Mesenteric fat pad (tissue), 1 donor: ENCODE measurements at places on chromosomes 4 and X. TPM values are rescaled to one million over a fixed set of nuclear protein-coding genes. Genes with fewer than 3 reads are reported as not detected.

DNA sequence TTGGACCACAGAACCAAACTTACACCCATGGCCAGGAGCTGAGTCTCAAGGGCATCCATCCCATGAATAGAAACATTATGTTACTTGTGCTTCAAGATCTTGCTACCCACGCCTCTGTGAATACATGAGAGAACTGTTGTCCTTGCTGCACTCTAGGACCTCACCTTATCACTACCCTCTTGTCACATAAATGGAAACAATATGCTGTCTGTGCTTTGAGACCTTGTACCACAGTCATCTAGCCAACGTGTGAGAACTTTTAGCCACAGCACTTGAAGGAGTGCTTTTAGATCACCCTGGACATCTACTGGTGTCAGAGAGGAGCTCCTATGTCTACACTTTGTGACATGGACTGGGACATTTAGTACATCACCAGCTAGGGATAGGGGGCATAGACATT is 30.7 kb upstream of the HUWE1 start:
- no peak for DNase-seq

TRIM60 gene
- total RNA-seq, result not detected

SMIM9 gene
- not detected for total RNA-seq

GRCh38 chr4:40710484-40711254 is 39.1 kb upstream of the NSUN7 start:
- no peak for DNase-seq

DNA sequence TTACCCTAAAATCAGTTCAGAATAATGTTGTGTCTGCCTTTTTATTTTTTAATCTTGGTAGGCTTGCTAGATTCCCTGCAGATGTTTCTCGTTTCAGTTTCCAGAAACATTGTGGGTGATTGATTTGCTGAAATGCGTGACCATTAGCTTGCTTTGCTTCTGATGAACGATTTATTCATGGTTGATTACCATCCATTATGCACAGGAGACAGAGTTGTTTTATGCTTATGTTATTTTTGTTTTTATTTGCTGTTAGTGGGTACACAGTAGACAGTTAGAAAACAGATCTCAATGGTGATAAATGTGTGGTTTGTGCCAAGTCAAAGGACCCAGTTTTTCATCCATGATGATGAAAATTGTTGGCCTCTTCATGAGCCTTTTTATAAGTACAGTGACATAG is 455.6 kb upstream of the BOD1L1 start:
- no peak for DNase-seq

GRCh38 chr4:27318740-27319139 is 458.1 kb downstream of the STIM2 start:
- no peak for DNase-seq

DNA sequence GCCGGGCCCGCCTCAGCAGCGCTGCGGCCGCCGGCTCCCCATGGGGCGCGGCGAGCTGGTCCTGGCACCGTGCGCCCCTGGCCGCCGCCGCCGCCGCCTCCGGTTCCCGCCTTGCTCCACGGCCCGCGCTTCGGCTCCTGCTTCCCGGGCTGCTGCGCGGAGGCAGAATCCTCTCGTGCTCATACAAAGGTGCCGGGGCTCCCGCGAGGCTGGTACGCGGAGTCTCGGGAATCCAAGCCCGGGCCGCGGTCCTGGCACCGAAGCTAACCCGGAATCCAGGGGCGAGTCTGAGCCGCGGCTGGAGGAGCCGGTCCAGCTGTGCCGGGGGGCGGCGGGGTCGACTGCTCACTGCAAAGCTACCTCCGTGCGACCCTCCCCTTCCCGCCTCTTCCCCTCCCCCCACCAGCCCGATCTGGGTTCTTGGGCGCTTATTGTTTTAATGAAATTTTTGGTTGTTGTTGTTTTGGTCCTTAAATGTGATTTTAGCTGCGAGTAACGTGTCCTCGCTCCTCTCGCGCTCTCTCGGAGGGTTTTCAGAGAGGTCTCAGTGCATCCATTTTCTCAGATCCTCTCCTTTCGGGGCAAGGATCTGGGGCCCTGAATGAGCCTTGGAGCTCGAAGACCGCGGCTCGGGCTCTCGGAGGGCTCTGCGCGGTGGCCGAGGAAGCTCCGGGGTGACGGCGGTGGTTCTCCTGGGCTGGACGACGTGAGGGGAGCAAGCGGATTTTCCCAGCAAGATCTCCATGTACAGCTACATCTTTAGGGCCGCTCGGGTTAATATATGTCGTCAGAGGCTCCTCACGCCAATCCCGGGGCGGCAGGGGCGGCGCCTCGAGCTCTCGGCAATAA is at the start of gene HAND2:
Gene HAND2 (minus strand): TSS at position 753 of the 849 bp plus-strand sequence. CDS start 940 bp downstream, outside the sequence.
- DNase-seq, result no peak

GRCh38 chrX:152897222-152898131 is at the start of gene ZNF185:
TSS of gene ZNF185 (plus strand) at chrX:152898067. CDS start at chrX:152914490, 16,423 bp downstream.
- DNase-seq, result no peak

XAGE2 gene
- total RNA-seq, result not detected

GRCh38 chrX:13284570-13284969 is 35.3 kb downstream of the ATXN3L start:
- no peak for DNase-seq

GRCh38 chr4:149933883-149934282 is 118.2 kb upstream of the IQCM start:
- DNase-seq, result no peak

DNA sequence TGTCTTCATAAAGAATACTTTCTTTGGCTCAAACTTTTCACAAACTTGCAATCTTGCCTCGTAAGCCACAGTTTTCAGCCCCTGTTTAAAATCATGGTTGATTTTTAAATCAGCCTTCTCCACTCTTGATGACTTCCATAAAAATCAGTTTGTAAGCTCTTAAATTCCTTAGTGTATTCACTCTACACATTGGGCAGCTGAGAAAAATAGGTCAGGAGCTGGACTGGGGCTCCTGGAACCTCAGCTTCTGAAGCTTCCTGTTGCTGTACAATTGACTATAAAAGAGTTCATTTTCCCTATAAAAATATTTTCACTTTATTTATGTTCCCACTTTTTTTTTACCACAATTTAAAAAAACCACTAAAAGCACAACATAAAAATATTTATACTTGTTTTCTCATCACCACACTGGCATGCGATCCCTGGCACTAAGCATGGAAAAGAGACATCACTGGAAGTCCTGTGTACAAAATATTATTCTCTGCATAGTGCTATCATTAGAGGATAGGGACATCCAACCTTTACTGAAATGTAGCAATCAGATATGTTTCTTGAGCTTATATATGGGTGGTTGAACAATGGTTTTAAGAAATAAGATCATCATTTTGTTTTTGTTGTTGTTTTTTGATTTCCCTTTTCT is 345.7 kb downstream of the FBXO8 start:
- no peak for DNase-seq

TKTL2 gene
- not detected for total RNA-seq

GRCh38 chr4:35673137-35673536 is 571.2 kb downstream of the ARAP2 start:
- no peak for DNase-seq

MAGEA8 gene
- not detected for total RNA-seq

GRCh38 chr4:76061421-76061820 is 13.1 kb upstream of the ART3 start:
- DNase-seq, result no peak

LDOC1 gene
- total RNA-seq, result 13.2 TPM

DNA sequence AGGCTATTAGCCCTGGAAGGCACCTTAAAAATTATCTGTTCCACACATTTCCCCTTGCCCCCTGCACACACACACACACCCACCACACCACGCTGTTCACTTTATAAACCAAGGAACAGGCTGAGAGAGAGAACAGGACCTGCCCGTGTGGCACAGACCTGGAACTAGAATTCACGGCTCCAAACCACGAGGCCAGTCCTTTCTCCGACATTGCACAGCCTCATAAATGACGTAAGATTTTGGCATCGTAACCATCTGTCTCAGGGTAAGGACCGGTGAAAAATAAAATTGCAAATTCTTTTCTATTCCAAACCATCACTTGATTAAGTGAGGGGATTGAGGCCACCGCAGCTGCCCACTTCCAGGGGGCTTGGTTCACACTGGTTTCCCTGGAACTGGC is 330.3 kb downstream of the BCOR start:
- DNase-seq, result no peak

DNA sequence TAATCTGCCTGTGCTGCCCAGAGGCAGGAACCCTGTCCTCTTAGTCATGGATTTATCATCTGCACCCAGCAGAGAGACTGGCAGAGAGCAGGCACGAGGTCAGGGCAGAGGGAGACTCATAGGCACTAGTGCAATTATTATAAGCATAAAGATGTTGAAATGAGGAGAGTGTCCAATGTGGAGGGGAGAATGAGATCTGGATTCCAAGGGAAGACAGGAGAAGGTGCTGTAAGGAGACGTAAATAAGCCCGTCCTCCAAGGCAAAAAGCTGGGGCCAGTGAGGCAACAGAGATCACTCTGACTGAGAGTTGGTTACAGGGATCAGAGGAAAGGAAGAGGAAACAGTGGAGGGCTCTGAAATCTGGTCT is 406.2 kb downstream of the MAPK10 start:
- no peak for DNase-seq

- no peak for DNase-seq
These were observed 32.7 kb downstream of the SORCS2 start for GRCh38 chr4:7224878-7225533.

DNA sequence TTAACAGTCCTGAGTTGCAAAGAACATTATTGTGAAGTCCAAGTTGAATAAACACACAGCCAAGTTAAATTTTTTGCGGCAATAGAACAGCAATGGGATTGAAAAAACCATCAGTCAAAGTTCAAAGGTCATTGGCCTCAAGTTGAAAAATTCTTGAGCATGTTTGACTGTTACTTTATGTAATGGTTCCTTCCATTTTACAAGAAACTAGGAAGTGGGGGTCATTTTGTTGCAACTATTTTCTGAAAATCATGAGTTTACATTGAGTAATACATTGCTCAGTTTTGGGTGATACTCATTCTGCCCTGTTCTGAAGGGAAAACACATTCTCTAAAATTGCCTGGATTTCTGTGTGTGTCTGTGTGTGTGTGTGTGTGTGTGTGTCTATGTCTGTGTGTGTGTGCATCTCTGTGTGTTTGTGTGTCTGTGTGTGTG is 5.2 kb upstream of the IRF2 start:
- DNase-seq, result no peak

DNA sequence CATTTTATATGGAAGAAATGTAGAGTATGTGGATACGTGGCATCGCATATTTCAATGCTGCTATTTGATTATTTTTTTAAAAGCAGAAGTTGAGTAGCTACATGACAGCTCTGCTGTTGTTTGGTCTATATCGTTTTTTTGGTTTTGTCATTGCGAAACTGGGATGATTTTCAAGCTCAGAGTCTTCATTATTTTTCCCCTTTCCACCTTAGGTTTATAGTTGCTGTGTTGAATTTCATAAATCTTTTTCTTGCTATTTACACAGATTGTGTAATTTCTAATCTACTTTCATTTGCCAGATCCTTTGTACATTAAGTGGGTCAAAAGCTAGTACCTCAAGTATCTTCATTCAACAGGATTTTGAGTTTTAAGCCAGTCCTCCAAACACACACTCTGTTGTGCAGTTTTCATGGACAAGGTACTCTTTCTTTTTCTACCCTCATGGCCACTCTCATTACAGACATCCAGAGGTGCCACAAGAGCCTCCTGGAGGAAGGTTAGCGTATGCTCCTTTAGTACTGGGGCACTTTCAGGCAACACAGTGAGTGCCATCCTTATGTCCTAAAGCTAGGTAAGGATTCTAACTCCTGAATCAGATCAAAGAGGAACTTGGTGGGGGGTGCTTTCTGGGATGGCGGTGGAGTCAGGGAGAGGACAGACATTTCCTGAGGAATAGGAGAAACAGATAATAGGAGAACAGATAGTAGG is 123.2 kb downstream of the FHIP1A start:
- DNase-seq, result no peak

- no peak for DNase-seq
These were observed 32.8 kb downstream of the CEP44 start for GRCh38 chr4:174316546-174316945.

CXCL1 gene
- 9.5 TPM for total RNA-seq

DNA sequence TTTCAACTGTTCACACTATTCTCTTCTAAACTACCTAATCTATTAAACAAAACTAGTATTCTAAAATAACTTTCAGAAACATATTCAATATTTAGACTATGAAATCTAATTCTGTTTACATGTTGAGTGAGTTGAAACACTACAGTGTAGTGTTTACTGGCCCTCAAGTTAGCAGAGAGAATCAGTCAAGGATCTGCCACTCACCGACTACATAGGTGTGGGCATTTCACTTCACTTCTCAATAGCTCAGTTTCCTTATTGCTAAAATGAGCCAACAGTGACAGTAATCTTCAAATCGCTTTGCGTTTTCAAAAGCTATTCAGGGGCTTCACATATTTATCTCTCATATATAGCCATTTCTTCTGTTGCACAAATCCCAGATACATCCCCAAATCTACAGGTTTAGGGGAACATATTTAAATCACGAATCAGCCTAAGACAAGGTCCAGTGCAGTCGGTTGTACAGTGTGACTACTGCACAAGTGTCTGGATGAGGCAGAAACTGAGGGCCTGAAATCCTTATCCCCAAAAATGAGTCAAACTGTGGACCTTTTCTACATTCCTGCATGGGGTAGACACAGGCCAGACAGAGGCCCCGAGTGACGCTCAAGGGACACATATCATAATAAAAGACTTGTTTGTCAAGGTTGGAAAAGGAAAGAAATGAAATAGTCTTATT is 129.8 kb downstream of the PPP3CA start:
- no peak for DNase-seq

DNA sequence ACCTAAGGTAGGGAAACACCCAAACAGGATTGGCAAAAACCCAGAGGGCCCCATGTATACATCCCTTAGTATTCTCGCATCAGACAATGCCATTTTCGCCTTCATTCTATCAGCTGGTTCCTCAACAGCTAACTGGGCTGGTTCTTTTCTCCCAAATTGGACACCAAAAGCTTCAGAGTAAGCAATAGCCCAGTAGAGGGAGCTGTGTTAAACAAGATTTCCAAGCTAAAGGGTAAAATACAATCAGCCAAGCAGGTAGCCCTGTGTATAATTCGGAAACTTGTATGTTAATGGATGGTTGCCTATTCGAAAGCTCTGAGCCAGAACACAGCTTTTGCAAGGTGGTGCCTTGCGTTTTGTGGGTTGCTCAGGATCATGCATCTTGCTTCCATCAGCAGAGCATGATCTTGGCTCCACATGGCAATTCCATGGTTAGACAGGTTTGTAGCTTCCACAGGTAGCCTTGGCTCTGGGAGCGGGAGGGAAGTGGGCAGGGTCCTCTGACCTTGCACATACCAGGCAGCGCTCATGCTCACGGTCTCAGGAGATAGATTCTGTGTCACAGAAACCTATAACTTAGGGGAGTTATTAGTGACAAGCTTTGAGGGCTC is 115.2 kb upstream of the LNX1 start:
- no peak for DNase-seq

SLC6A14 gene
- total RNA-seq, result not detected

GRCh38 chrX:21873063-21873775 is 17.4 kb downstream of the YY2 start:
- no peak for DNase-seq

SRP72 gene
- total RNA-seq, result 83.7 TPM

GRCh38 chrX:38607976-38608375 is 46.6 kb downstream of the TSPAN7 start:
- no peak for DNase-seq

CCDC110 gene
- total RNA-seq, result 0.19 TPM

GRCh38 chr4:35463251-35463952 is 780.9 kb downstream of the ARAP2 start:
- no peak for DNase-seq

F8A3 gene
- total RNA-seq, result 19.4 TPM
